Activated naive CD4-positive, alpha-beta T cell (primary cell): ENCODE measurements at places on chromosomes 3 and 15.

- no peak for DNase-seq
Measured at GRCh38 chr3:88987776-88988175, 119.6 kb upstream of the EPHA3 start.

GRCh38 chr3:71136276-71136675 is 447.3 kb downstream of the FOXP1 start:
- no peak for DNase-seq

DNA sequence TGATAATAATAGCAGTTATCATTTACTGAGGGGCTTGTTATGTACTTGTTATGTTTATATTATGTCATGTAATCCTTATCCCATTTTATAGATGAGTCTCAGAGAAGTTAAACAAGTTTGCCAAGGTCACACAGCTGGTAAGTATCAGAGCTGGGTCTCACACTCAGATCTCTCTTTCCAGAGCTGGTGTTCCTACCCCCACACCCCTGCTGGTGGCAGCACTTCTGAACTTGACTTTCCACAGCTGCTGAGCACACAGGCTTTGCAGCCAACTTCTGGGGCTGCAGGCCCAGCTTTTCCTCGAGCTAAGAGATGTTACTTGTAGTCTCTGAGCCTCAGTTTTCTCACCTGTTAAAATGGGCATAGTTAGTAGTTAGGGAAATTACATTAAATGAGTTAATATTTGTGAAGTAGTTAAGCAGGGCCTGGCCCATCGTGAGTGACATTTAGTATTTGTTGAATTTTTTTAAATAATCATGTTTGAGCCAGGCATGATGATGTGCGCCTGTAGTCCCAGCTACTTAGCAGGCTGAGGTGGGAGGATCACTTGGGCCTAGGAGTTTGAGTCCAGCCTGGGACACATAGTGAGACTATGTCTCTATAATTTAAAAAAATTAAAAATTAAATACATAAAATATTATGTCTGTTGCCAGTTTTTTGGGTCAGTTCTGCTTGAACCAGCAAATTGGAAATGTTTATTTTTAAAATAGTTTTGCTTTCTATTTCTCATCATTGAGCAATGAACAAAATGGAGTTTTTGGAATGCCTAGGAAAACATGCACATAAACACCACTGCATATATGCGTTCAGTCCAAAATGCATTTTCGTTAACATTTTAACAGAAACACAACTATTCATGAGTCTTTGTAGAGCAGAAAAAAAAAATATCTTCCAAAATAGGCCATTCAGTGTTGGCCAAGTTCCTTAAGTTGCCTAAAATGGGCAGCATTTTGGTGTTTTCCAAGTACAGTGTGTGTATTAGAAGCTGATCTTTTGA is 87.3 kb downstream of the SMAD6 start:
- no peak for DNase-seq

DNA sequence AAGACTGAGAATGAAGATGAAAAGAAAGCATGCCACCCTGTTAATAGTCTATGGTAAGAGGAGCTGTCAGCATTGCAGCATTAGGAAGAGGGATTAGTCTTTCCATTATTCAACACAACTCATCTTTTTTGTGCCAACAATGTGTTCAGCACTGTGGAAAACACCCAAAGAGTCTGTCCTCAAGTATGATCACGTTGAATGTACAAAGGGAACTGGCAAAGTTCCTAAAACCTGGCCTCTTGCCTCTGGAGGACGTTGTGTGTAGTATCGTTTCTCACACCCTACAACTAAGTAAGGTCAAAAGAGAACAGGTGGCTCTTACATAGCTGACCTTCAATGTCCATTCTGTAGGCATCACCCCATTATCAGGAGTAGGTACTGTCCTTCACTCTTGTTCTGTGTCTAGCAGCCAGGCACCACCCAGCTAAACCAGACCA is 147.9 kb upstream of the THBS1 start:
- no peak for DNase-seq

GRCh38 chr3:122786066-122786465 is 7.6 kb downstream of the HSPBAP1 start:
- DNase-seq: no peak

DNA sequence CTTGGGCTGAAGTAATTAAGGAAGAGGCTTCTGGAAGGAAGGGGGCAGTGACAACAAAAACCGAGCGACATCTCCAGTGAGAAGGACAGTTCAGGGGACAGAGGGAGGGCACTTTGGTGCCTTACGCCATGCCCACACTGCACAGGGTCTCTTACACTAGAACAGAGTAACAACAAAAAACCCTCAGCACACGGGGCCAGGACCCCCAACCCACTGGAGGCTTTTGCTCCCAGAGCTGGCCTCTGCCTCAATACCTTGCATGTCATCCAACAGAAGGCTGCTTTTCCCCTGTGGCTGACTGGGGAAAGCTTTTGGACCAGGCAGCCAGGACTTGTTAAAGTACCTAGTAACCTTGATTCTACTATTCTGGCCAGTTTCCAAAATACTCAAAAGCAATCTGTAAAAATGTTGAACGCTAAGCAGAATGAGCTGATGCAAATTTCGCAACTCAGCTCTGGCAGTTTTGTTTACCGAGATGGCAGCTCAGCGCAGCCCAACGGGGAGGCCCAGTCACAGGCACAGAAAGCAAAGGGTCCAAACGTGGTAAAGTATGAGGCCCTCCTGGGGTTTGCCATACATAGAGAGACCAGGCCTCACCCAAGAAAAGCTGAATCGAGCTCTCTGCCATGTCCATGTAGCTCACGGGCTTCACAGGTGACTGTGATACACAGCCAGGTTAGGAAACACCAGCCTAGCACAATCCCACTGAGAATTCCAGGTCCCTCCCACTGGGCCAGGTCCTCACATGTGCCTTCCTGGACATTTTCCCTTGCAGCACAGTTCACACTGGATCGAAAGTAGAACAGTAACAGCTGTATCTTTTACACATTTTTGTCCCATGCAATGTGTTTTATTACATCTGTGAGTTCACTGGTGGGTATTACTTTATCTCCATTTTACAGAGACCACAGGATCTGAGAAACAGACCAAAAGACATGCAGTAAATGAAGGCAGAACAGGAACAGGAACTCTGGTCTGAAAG is 6.0 kb downstream of the CHCHD4 start:
- DNase-seq: no peak

GRCh38 chr3:197468167-197468566 is 87.6 kb downstream of the BDH1 start:
- DNase-seq: no peak

GRCh38 chr3:22118542-22118941 is 367.5 kb upstream of the ZNF385D start:
- DNase-seq: no peak

- DNase-seq: no peak
Measured at GRCh38 chr3:121998030-121998580, 23.9 kb downstream of the ILDR1 start.

DNA sequence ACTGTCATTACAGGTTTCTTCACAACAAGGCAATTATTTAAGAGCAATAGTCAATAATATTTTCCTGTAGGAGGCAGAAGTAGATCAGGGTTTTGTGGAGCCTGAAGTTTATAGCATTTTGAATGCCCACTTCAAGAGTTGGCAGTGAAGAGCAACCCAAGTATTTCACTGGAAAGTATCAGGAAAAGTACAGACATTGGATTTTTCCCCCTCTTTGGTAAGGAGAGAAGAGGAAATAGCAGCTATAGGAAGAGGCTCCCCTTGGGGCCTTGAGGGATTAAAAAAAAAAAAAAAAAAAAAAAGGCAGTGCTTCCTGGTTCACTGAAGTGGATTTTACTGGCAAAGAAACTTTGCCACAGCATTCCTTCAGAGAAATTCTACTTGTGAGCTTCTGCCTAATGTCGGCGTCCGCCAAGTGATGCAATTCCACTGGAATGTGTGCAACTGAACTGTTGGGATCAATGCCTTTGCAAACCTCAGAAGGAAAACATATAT is 5.7 kb upstream of the CNTN6 start:
- DNase-seq: no peak

GRCh38 chr15:75143738-75144334 is 57.8 kb upstream of the C15orf39 start:
- DNase-seq: no peak

DNA sequence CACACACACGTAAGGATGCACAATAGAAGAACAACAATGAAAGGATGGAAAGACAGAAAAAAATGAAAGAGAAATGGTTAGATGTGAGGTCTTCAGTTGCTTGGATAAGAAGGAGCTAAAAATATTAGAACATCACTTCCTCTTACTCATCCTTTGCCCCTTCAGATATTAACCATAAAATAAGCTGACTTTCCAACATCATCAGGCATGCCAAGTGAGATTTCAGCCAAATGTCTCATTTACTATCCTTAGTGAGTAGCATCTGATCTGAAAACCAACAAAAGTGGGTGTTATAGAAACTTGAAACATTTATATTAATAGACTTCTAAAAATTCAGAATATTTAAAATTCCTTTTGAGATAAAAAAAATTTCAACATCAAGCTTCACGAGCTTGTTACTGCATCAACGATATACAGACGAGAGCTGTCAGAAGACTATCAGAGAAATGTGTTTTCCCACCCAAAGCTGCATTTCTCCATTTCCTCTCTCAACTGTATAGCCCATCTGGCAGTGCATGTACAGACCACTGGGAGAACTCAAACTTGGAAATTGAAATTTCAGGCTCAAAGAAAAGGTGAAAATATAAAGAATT is 25.4 kb upstream of the LSAMP start:
- no peak for DNase-seq

GRCh38 chr3:24472358-24472757 is 22.3 kb downstream of the THRB start:
- DNase-seq: no peak

DNA sequence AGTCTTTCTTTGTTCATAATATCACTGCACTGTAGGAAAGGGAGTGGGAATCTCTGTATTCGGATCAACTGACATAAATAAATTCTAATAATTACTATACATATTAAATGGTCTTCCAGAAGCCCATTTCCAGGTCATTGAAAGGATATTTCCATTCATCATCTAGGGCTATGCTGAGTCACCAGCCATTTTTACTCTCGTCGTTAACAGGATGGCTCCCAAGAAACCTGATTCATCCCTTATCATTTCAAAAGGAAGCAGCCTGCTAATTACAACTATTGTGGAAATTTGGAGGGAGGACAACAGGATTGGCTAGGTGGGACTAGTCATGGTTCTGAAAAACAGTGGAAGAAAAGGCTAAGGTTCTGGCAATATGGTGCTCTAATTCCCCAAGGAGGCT is 13.6 kb downstream of the GMNC start:
- no peak for DNase-seq

DNA sequence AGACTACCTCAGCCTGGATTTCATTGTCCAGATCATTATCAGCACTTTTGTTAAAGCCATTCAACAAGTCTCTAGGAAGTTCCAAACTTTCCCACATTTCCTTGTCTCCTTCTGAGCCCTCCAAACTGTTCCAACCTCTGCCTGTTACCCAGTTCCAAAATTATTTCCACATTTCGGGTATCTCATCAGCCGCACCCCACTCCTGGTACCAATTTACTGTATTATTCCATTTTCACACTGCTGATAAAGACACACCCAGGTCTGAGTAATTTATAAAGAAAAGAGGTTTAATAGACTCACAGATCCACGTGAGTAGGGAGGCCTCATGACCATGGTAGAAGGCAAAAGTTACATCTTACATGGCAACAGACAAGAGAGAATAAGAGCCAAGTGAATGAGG is 1198.3 kb upstream of the ALCAM start:
- no peak for DNase-seq

DNA sequence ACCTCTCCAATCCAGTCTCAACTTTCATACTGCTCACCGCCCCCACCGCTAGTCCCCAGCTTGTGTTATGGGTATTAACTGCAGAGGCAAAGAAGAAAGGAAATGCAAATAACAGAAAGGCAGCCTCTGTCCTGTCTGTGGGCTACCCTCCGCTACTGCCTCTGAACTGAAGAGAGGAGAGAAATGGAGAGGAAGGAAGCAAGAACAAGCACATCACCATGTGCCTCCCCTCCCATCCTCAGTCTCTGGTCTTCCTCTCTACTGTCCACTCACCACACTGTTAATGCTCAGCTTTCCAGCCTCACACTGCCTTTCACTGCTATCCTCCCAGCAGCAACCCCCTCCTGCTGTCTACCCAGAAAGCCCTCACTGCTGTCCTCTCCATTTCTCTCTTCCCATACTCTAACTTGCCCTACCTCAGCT is 139.0 kb upstream of the SLC2A2 start:
- DNase-seq: no peak

- DNase-seq: no peak
Measured at GRCh38 chr3:40167958-40168357, 141.5 kb upstream of the EIF1B start.

DNA sequence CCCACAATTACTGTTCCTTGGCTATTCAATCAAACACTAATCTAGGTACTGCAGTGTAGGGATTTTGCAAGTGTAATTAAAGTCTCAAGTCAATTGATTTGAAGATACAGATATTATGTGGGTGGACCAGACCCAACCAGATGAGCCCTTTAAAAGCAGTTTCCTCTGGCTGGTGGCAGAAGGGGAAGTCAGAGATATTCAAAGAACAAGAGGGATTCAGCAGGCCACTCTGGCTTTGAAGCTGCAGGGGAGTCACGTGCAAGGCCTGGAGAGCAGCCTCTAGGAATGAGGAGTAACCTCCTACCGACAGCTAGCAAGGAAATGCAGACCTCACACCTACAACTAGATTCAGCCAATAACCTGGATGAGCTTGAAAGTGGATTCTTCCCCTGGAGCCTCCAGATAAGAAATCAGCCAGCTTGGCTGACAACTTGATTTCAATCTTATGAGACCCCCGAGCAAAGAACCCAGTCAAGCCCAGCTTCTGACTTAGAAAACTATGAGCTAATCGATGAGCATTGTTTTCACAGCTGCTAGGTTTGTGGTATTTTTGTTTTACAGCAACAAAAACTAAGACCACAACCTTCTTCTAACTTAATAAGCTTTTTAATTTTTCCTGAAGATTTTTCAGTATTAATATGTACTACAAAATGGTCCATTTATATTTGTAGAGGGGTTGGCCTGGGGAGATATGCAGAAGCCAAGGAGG is 13.4 kb downstream of the HACD2 start:
- no peak for DNase-seq

GRCh38 chr3:127955728-127956127 is 40.7 kb downstream of the KBTBD12 start:
- DNase-seq: no peak

DNA sequence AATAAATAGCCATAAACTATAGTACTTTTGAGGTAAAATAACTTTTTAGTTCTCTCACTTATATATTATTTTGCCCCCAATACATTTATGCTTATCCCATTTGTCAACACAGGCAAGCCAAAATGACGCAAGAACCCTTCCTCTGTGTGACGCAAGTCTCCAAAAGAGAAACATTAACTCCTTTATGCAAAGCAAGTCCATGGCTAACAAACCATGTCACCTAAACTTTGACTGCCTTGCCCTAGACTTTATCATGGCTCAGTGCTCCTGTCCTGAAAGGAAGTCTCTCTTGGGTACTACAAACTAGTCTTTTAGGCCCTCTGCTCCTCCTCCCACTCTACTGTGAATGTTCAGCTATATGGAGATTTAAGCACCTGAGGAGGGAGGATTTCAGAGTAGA is 230.5 kb downstream of the UNC13C start:
- DNase-seq: no peak
